ENCODE measurements at places on chromosomes 1 and 21. TPM values are rescaled to one million over a fixed set of nuclear protein-coding genes. Genes with fewer than 3 reads are reported as not detected.

The SIK1 gene
- 55.2 TPM for total RNA-seq

The LY9 gene
- total RNA-seq = 3.3 TPM

DNA sequence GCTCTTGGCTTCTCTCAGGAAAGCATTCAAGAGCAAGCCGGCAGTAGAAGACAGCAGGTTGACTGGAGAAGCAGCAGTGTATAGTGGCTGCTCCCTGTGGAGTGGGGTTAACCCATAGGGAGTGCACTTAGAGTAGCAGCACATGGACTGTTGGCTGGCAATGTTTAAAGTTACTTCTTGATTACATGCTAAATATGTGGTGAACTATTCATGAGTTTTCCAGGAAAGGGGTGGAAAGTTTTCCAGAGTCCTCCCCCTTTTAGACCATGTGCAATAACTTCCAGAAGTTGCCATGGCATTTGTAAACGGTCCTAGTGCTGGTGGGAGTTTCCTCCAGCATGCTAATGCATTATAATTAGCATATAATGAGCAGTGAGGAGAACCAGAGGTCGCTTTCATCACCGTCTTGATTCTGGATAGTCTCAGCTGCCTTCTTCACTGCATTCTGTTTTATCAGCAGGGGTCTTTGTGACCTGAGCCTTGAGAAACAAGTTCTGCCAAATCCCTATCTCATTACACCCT, 131.8 kb downstream of the CCDC185 start:
- H3K27me3 ChIP-seq = no peaks in the 10 kb centered on the region
- no peak for DNase-seq

DNA sequence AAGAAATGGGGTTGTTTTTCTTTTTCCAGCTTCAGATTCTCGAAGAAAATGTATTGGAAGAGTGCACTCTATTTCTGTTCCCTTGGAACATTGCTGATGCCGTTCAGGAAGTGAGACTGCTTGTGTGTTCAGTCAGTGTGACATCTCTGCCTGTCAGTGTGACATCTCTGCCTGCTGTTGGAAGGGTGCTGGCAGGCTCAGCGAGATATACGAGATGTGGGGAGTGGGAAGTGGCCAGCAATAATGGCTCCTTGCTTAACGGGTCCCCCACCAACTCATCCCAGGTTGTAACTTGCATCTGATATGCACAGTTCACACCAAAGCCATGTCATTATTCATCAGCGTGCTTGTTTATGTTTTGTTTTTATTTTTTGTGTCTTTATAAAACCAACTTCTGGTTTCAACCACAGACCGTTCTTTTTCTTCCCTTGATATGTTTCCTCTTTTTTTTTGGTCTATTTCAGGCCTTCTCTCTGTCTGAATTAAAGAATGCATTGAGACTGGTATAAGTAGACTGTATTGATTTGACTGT, 145.4 kb downstream of the GALNT2 start:
- H3K4me1 ChIP-seq = peaks cover 47% of the 10 kb centered on the region
- peak overlapping the region; percentile 28 for H3K27ac ChIP-seq

DNA sequence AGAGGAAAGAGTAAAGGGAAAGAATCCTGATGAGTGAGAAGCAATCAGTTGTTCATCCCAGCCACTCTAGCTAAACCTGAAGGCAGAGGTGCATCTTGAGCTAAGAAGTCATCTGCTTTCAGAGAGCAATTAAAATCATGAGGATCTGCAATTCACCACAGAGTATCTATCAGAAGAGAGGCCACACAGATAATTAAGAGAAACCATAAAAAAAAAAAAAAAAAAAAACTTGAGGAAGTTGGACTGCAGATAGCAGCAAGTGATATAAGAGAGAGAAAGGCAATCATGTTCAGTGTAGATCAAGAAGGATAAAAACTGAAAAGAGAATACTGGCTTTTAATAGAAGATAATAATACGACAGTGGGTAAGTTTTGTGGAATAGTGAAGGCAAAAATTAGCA, 17.7 kb downstream of the FOXJ3 start:
- no peaks in the 10 kb centered on the region for H3K36me3 ChIP-seq
- H3K27me3 ChIP-seq = no peaks in the 10 kb centered on the region
- H3K27ac ChIP-seq = no peak overlapping the region
- peaks cover 50% of the 10 kb centered on the region for H3K4me1 ChIP-seq
- DNase-seq = no peak
- no peak overlapping the region for H3K4me3 ChIP-seq

GRCh38 chr1:56477164-56478111, 101.9 kb downstream of the PLPP3 start:
- peak overlapping the region; percentile 92 for H3K27ac ChIP-seq
- peak; percentile 89 for DNase-seq
- peaks cover 11% of the 10 kb centered on the region for H3K4me1 ChIP-seq
- H3K27me3 ChIP-seq = no peaks in the 10 kb centered on the region
- no peaks in the 10 kb centered on the region for H3K36me3 ChIP-seq

Data from upper lobe of right lung (tissue), 1 donor.